ENCODE measurements at places on chromosomes 1 and 21.

DNA sequence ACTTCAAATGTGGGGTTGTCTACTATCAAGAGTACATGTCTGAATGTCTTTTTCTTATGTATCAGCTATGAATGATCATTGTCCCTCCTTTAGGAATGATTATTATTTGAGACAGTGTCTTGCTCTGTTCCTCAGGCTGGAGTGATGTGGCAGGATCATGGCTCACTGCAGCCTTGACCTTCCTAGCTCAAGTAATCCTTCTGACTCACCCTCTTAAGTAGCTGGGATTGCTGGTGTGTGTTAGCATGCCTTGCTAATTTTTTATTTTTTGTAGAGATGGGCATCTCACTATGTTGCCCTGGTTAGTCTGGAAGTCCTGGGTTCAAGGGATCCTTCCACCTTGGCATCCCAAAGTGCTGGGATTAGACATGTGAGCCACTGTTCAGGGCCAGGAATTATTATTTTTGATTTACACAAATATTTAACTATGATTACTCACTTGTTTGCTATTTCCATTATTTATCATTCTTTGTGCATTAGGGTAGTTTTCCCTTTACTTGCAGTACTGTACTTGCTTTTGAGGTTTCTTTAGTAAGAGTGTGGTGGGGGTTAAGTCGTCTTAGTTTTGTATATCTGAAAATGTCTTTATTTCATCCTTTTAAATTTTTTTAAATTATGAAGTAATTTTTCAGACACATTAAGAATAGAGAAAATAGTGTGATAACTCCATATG, 12.8 kb downstream of the S100A7 start:
- no peak for DNase-seq

DNA sequence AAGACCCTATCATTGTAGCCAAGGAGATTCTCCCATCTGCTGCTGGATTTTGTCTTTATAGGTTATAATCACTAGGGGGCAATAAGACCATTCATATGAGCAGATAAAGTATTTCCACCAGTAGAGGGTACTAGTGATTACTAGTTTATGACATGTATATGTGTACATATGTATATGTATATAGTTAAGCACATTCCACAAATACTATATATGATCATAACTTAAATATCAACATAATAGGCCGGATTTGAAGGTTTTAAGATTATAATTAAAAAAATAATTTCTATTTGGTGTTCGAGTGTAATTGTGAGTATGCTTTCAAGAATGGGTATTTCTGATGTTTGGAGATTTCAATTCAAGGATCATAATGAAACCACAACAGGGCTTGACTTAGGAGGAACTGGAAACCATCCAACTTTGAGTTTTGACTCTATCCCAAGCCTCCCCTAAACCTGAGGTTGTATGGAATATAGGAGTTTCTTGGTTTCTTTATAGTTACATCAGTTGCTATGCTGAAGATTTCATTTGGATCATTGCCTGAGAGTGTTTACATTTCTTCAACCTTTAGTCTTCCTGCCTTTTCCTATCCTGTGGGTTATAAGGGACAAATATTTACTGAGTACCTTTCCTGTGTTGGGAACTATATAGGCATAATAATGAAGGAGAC, 16.9 kb downstream of the TCEANC2 start:
- no peak for DNase-seq

- DNase-seq: peak; percentile 1
These were observed 1.8 kb downstream of the SMYD2 start for GRCh38 chr1:214282630-214283242.

GRCh38 chr1:194279975-194280374, 1093.6 kb upstream of the B3GALT2 start:
- no peak for DNase-seq

DNA sequence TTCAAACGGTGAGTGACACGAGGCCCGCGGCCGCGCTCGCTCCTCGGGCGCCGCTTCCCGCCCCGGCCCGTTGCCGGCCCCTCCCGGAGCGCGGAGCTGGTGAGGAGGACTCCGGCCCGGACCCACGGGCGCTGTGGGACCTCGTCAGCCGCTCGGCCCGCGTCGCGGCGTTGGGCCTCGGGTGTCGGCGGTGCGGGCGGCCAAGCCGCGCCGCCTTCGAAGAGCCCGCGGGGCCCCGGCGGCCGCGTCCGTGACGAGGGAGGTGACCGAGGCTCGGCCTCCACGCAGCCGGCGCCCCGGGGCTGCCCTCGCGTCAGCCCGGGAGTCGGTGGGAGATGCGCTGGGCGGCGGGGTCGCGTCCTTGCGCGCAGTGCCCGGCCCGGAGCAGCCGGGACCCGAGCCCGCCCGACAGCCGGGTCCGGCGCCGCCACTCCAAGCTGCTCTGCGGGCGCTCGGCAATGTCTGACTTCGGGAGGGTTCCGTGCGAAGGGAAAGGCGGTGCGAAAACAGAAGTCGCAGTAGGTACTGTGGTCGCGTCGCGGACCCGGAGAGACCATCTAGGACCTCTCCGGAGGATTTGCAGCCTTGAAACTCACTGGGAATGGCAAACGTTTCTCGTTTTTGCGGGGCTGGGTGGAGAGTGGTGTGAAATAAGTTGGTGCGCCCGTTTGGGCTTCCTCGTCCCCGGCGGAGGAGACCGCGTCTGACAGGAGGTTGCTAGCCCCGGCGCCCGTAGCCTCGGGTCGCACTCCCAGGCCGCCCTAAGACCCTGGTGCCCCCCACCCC, 829 bp downstream of the SPEN start:
- no peak for DNase-seq

DNA sequence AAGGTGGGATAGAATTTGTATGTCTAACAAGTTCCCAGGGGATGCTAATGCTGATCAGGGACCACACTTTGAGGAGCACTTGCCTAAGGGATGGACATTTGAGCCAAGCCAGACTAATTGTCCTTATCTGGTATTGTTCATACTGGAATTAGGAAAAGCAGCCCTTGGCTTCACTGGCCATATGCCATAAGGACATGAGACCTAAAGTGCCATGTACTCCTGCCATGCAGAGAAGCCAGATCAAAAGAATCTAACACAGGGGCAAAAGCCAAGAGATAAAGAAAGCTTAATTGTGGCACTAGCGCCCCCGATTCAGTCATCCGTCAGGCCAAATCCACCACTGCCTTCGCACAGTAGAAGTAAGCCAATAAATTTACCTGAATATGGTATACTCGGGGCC, 45.7 kb downstream of the RNF11 start:
- no peak for DNase-seq

- DNase-seq: no peak
These were observed 60.0 kb downstream of the EIF2B3 start for GRCh38 chr1:44926311-44926781.

- no peak for DNase-seq
These were observed 78.9 kb upstream of the AK4 start for GRCh38 chr1:65069011-65069565.

GRCh38 chr21:42258150-42258884, 39.4 kb downstream of the ABCG1 start:
- DNase-seq: peak; percentile 65

GRCh38 chr1:107145637-107146036, 4.8 kb downstream of the NTNG1 start:
- DNase-seq: no peak

DNA sequence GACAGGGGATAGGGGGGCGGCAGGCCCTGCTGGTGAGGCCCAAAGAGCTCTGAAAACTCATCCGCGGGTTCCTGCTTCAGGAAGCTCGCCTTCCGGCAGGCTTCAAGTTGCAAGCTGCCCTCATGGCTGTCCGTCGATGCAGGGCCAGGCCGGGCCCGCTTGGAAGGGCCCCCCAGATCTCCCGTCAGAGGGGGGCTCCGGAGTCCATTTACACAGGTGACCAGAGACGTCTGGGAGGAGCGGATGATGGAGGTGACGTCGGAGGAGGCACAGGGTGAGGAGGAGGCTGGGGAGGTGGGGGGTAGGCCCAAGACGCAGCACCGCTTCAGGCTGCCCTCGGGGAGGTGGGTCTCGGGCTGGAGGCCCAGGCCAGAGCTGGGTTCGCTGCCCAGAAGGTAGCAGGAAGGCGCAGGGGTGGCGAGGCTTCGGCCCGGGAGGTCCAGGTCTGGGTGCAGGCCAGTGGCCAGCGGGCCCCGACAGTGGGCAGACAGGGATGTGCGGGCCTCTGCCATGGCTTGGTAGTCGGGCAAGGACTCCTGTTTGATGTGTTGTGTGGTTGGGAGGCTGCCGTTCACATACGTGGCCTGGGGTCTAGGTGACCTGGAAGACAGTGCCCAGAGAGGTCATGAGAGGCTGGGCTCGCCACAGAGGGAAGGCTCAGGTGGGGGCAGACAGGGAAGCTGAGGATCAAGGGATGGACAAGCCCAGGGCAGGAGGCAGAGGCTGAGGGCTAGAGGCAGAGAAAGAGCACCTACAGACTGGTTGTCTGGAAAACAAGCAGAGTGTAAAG, 135.4 kb downstream of the DMRTB1 start:
- DNase-seq: no peak

DNA sequence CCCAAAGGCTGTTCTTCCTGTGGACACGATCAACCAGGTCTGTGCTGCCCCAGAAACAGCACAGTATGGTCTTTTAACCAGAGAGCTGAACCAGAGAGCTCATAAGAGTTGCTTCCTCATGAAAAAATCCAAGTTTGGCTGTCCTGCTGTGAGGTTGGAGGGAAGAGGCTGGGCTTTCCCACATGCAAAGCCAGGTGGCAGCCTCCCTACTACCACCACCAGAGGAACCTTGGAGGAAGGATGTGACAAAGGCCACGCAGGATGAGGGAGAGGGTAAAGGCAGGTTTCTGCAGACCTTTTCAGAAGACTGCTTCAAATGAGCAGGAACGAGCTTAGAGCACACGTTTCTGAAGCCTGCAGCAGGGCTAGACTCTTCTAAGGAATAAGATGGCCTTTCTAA, 27.1 kb downstream of the FAM78B start:
- no peak for DNase-seq

DNA sequence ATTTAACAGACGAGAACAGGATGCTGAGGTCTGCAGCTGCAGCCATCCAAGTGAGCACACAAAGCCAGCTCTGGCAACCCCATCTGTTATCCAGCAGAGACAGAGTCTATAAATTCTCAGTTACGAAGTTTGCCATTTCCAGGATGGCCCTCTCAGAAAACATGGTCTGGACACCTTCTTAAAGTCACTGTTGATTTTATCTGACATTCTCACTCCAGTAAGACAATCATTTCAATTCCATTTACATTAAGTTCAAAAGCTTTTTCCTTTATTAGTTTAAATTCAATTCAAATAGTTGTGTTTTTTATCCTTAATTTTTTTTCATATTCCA, 125.5 kb downstream of the DMRTB1 start:
- no peak for DNase-seq

DNA sequence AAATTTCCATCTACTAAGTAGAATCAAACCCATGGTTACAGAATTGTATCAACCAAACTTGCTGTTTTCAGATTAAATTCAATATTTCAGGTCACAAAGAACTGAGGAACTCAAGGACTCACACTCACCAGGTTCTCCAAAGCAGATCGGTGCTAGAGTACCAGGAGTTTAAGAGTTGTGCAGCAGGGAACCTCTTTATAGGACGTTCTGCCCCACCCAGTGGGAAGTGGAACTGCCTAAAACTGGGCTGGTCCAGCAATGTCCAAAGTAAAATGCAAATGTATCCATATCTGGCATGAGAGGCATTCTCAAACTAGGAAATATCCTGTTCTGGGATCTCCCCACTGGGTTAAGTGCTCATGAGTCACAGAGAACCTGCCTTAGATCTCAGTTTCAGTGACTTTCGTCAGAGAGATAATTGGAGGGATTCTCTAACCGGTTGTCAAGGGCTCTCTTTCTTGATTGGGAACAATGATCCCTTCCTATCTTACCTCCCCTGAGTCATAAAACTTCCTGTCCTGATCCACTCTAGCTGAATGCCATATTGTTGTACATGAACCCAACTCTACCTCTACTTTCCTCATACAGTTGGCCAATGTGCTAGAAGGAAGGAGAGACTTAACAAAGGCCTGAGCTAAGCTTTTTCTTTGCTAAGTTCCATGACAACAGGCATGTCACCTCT, at the start of gene SPRR2D:
Gene SPRR2D (minus strand): TSS at position 171 of the 682 bp plus-strand sequence. CDS start 774 bp downstream, outside the sequence.
- DNase-seq: no peak

DNA sequence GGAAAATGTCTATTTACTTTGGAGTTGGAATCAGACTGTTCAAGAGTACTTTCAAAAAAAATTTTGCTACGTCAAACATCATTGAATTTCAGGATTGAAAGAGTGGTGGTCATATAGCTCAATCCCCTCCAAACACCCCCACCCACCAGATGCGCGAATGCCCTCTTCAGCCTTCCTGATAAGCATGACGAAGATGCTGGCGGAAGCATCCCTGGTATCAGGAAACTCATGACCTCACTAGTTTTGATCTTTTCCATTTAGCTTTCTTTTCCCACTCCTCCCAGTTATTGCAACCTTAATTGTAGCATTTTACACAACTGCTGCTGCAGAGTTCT, 104.4 kb downstream of the LEPR start:
- DNase-seq: no peak

DNA sequence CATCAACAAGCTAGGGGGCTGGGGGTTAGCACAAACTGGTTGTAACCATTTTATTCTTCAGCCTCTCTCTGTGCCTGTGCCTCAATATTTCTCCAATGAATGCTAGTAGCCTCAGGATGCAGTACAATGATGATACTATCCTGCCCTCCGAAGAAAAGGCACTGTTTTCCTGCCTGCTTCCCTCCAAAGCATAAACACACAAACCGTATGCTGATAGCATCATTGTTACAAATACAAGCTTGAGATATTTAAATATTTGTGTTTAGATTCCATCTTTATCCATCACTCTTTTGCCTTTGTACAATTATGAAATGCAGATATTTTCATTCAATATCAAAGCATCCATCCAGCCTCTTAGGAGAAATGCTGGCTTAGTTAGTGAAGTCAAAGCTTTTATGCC, 404.8 kb downstream of the DUSP10 start:
- DNase-seq: no peak

DNA sequence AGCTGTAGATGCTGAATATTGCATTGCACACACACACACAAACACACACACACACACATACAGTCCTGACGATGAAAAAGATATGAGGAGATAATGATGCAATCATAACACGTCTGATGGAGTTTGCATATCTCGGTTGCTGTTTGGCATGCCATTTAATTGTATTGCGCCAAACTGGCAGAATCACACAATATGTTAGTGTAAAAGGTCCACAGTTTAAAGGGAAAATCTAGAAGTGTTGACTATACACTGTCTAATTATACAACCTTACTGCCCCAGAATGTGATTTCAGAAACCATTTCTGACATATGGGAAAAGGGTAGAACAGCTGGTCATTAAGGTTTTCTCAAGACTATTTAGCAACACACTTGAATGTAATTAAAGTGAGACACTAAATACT, 123.7 kb upstream of the PROX1 start:
- DNase-seq: no peak

DNA sequence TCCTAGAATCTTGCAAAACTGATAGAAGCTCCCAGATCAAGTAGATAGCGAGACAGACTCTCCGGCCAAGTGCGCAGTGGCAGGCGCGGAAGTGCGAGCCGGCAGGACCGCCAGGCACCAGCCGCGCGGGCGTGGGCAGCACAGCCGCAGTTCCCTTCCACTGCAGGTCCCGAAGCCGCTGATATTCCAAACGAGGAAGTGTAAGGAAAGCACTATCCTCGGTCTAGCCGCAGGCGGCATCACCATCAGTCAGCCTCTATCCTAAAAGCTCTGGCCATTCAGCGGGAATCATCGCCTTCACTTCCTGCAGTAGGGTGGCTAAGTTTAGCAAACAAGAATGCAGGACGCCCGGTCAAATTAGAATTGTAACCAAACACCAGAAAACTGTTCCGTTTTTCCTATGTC, 710 bp downstream of the GLRX2 start:
- no peak for DNase-seq

- no peak for DNase-seq
These were observed 797 bp downstream of the CC2D1B start for GRCh38 chr1:52365071-52365745.

- no peak for DNase-seq
These were observed 13.0 kb downstream of the RCC1 start for GRCh38 chr1:28518745-28519341.

GRCh38 chr1:97844552-97845089, 76.2 kb downstream of the DPYD start:
- no peak for DNase-seq
